ENCODE measurements at places on chromosomes 7 and 10.

DNA sequence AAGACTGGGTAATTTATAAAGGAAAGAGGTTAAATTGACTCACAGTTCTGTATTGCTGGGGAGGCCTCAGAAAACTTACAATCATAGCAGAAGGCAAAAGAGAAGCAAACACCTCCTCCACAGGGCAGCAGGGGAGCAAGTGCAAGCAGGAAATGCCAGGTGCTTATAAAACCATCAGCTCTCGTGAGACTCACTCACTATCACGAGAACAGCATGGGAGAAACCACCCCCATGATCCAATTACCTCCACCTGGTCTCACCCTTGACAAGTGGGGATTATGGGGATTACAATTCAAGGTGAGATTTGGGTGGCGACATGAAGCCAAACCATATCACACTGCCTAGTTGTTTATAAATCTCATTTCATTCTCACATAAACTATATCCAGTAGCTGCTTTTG lies 28.0 kb upstream of the CPN1 start:
- DNase-seq = no peak

GRCh38 chr7:77838929-77839491 lies 40.4 kb downstream of the PHTF2 start:
- no peak for DNase-seq

- peak; percentile 49 for DNase-seq
Observed at GRCh38 chr7:37031571-37032257, 307.4 kb upstream of the AOAH start.

DNA sequence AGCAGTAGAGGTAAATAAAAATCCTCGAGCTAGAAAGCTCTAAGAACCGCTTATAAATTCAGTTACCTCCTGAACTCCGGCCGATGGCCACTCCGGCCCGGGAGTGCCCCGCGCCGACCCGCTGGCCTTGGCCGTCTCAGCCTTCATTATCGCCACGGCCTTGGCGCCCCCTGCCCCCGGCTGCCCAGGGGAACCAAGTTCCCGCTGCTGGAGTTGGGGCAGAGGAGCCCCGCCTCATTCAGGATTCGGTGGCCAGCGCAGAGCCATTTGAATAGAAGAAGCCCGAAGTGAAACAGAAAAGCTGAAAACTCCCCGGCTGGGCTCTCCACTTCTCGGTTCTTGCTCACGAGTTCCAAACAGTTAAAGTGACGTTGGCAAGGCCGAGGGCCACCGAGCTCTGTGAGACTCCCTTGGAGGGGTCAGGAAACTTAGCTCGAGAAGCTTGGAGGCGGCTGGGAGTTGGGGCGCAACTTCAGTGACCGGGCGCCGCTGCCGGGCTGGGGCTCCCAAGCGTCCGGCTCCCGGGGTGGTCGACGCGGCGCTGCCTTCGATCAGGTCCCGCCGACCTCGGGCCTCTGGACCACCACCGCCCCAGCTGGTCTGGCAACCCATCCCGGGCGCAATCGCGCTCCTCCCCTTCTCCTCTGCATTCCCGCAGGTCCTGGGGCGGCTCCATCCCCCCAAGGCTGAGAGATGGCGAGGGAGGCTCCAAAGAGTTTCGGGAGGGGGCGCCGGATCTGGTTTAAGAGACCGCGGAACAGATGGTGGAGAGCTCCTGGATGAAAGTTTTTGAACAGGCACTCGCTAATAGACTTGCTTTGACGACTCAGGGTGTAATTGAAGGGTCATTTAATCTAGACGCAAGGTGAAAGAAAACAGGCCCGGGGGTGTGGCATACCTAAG lies 5.8 kb upstream of the FEZF1 start:
- DNase-seq = no peak

DNA sequence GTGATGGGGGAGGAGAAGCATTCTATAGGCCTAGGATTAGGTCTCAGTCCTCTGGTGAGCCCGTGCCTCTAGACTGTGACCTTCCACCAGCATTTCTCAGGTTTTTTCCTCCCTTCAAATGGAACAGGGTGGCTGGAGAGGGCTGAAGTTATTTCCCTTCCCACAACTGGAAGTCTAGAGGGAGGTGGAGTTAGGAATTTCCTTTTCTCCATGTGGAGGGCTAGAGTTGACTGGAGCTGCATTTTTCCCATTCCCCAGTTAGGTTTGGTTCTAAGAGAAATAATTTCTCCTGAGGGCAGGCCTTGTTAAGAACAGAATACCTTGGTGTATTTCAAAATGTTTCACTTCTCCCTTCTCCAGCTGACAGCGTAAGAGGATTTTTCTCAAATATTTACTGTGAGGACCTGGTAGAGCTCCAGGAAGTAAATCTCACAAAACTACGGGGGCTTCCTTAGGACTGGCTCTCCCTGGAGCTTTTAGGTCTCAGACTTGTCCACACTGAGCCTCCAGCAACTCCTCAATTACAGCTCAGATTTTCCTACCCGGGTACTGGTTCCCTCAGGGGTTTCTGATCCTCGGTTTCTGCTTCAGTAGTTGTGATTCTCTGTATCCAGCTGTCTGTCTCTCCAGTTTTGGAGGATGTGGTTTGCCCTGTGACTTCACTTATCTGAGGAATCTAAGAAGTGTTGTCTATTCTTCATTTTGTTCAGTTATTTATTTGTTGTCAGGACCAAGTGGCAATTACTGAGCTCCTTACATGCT lies 6.0 kb upstream of the REEP3 start:
- no peak for DNase-seq

DNA sequence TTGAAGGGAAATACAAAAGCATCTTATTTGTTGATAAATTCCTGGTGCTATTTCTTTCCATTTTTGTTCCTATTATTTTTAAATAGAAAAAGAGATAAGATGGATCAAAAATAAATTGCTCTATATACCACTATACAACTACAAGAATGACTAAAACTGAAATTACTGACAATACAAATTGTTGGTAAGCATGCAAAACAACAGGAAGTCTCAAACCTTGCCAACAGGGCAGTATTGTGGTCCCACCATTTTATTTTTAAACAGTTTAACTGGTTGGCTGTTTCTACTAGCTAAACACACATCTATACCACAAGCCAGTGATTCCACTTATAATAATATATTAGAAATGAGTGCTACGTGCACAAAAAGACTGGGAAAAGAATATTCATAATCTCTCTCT lies 213.0 kb downstream of the JAZF1 start:
- DNase-seq = no peak

DNA sequence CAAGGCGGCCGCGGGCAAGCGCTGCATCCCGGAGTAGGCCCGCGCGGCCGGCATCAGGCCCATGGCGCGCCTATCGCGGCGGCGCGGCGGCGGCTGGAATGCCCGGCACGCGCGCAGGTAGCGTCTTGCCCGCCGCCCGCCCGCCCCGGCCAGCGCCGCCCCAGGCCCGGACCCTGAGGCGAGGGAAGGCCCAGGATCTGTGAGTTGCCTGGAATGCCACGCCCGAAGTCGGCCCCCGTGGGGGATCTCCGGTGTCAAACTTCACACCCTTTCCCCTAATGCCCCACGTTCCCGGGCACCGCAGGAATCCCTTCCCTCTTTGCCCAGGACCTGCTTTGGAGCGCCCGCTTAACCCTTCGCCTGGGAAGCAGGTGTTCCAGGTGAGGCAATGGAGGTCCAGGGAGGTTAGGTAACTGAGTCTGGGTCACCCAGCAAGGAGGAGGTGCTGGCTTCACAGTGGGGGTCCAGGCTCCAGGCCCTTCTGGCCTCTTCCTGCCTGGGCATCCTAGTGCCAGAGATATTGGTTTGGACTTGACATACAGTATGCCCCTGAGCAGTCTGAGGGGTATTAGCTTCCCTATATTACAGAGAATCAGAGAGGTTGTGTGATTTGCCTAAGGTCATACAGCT lies 138.1 kb downstream of the ARHGAP22 start:
- no peak for DNase-seq

DNA sequence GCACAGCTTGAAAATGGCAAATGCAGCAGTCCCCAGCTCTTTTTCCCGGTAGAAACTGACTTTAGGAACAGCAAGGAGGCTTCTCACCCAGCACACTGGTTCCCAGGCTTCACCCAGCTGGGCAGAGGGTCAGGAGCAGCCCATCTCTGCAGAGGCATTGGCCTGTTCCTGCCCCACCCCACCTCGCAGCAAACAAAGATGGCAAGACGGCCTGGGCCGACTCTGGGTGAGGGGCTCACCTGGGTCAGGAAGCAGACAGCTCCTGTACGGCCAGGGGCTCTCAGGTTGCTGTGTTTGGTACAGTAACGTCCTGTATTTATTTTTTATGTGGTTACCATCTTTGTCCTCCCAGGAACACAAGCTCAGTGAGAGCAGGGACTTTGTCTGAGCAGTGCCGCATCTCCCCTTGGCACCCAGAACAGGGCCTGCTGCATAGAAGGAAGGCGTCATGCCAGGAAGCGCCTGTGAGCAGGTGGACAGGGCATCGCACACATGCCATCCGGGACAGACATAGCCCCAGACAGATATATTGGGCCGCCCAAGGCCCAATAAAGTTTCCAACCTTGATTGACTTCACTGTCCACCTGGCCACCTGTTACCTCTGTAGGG lies 585.0 kb upstream of the FOXK1 start:
- no peak for DNase-seq

DNA sequence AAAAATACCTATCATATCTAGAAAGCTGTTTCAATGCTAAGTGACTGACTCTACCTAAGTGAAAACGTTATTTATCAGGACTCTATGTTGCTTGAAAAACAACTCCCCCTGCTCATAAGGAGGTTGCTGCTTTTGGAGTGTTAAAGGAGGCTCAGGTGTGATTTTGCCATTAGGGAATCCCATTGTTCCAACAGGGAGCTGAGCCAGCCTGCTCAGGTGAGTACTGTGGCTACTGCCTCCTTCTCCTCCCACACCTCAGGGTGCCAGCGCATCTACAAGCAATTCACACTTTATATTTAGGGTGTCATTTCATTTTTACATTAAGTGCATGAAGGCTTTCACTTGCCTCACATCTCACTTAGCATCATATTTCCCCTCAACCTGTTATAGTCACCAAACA lies 84.7 kb downstream of the SEM1 start:
- no peak for DNase-seq

GRCh38 chr10:80203835-80204676 lies 1.3 kb downstream of the ANXA11 start:
- no peak for DNase-seq

DNA sequence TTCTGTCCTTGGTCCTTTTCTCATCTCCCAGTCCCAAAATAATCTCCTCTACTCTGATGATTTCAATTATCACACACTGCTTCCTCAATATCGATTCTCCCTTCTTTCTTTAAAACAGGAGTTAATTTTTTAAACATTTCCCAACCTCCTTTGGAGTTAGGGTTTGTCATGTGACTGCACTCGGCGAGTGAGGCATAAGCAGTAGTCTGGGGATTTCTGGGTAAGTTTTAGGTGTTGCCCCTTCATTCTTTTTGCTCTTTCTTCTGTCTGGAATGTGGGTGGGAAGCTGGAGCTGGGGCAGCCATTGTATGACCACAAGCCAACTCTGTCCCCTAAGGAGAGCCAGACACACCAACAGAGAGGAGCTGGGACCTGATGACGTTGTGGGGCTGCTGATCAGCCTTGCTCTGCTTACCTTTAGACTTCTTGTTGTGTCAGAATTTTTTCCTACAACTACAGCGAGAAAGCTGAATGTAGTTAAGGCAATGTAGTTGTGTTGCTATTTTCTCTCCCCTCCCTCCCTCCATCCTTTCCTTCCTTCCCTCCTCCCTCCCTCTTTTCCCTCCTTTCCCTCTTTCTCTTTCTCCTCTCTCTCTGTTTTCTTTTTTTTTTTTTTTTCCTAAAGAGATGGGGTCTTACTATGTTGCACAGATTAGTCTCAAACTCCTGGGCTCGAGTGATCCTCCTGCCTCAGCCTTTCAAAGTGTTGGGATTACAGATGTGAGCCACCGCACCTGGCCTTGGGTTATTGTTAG lies 6.5 kb upstream of the TSPAN14 start:
- no peak for DNase-seq

- DNase-seq = no peak
Observed at GRCh38 chr10:116970050-116970449, 34.9 kb downstream of the SHTN1 start.

DNA sequence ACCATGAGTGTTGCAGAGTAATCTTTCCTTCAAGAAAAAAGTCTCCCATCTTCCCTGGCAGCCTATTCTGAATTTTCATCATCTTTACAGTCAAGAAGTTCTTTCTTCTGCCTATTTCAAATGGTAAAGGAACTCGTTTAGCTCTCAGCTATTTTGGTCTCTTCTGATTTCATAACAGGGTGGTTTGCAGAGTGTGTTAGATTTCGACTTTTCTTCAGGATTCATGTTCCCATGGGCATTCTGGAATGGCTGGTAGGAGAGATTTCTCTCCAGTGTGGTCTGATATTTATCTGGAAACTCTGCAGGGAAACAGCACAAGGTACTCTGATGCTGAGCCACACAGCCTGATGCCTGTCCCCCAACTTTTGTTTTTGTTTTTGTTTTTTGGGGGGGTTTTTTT lies 111.1 kb upstream of the FAM171A1 start:
- DNase-seq = no peak

- no peak for DNase-seq
Observed at GRCh38 chr10:47222461-47222860, 77.5 kb upstream of the GDF10 start.

GRCh38 chr7:81433692-81434331 lies 336.0 kb downstream of the HGF start:
- no peak for DNase-seq

GRCh38 chr7:41925946-41926345 lies 223.1 kb upstream of the INHBA start:
- no peak for DNase-seq

DNA sequence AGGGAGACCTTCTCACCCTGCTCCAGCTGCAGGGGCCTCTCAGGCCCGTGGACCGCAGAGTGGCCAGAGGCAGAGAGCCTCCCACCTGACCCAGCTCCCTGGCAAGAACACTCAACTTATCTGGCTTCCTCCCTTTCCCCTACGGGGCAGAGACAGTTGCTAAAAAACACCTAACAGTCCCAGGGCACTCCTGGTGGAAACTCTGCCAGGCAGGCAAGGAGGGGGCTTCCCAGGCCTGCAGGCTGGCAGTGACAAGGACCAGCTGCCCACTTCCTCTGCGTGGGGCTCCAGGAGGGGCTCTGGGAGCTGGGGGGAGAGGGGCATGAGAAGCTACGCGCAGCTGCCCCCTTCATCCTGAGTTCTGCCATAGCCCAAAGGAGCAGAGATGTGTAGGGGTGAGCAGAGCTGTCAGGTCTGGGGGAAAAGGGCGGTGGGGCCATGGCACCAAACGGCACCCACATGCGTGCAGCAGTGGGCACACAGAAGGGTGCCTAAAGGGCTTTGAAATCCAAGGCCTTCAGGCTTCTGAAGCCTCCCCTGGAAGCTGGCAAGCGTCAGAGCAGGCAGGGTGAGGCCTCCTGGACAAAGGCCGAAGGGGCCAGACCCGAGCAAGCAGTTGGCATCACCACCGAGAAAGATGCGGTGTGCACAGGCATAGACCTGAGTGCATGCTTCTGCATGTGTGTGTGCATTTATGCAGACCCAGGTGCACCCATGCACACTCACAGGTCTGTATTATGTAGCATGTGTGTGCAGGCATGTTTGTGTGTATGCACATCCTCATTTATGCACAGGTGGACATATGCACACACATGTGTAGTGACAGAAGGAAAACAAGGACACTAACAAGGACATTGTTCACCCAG lies 14.4 kb downstream of the SPOCK2 start:
- DNase-seq = no peak

DNA sequence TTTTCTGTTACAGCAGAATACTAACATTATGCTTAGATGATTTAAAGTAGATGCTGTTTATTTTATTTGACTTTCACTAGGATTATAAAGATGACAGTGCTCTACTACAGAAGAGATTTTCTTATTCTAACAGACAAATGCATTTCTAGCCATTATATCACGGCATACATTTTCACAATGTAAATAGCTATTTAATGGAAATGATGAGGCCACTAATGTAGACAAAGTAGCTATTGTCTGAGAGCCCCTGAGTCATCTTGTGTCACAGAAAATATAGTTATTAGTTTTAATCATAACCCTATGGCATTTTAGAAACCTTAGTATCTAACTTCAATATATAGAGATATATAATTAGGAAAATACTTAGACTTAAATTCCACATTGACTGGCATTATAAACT lies 158.0 kb upstream of the AHR start:
- DNase-seq = no peak
